GM12878 (cell line): ENCODE measurements at places on chromosomes 1 and 21.

- no peak for DNase-seq
These were observed 31.6 kb downstream of the DOP1B start for GRCh38 chr21:36188081-36188681.

DNA sequence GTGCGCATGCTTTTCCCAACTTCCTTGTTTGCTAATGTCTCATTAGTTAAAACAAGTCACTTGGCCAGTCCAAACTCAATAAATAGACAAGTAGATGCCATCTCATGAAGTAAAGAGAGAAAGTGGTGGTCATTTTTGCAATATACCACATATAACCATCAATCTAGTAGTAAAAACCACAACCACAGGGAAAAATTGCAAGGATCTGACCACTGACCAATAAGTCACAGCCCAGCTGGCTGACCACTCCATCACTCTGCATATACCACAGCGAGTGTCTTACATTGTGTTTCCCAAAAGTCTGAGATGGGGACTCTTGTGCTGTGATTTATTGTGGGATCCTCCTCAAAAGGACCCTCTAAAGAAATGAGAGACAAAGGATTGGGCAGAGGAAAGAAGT, 76.0 kb downstream of the FH start:
- no peak for DNase-seq

DNA sequence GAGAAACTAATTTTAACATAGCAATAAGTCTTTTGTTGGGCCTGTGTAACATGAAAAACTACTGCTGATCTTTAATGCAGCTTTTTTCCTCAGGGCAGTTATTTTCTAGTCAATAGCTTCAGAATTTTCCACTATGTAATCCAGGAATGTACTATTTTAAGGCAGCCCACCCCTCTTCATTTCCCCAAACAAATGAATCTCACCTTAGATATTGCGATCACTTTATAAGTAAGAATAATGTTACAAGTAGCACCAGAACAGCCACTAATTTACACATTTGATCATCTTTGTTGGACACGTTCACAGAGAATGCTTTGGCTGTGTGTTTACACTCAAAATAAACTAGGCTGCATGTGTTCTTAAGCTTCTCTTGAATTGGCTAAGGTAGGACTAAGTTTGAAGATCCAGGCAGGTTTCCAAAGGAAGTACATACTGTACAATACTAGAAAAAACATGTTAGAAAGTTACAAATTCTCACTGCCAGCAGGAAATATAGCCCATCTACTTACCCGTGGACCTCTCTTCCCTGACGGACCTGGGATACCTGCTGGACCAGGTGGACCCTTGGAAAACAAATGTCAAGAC, 41.7 kb downstream of the COL24A1 start:
- DNase-seq, result no peak

- no peak for DNase-seq
These were observed 145.5 kb downstream of the USP25 start for GRCh38 chr21:15875286-15875685.

DNA sequence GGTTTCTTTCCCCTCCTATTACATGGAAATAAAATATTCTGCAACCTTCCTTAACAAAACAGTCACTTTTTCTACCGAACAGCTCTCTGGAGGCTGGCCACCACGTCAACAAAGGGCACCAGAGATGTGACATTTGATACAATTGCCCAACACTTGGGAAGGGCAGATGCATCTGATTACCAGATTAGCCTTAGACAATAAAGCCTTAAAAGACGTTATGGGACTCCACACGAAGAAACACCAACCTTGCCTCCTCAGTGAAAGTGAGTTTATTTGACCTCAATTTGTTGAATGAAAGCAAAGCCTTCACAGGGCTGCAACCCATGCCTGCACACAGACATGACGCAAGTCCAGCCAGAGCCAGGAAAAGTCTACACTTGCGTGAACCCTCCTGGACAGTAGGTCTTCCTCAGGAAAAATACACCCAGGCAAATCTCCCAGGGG, 136.1 kb downstream of the TGFBR3 start:
- no peak for DNase-seq

DNA sequence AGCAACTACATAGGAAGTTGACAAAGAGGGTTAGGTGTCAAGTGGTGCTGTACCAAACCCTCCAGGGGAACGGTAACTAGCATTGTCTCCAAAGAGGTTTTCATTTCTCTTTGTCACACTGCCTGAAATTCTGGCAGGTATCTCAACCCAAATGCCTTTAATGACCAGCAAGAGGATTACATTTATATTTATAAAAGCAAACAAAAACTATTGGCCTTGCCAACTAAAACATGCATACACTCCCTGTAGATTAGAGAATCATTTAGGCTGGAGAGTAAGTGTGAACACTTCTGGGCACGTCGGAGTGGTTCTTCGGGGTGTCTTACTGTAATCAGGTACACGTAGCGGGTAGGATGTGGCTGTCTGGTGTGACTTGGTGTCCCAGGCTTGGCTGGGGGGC, 84.9 kb downstream of the VPS26C start:
- DNase-seq, result no peak

DNA sequence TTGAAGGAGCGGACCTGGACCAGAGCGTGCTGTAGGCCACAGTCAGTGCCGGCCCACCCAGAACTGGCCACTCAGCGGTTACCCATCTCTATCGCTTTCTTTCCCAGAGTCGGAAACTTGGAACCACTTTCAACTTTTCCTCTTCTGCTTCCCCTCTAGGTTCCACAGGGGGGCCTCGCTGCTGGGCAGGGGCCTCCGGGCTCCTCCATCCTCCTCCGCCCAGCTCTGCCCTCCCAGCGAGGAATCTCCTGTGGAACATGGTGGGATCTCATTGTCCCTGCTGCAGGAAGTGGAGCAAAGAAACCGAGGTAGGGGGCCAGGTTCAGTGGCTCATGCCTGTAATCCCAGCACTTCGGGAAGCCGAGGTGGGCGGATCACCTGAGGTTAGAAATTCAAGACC, 139.2 kb downstream of the ETS2 start:
- no peak for DNase-seq

GRCh38 chr1:112626193-112626592, 6.6 kb downstream of the CAPZA1 start:
- no peak for DNase-seq

GRCh38 chr1:33791251-33791650, 72.6 kb upstream of the HMGB4 start:
- DNase-seq, result no peak

DNA sequence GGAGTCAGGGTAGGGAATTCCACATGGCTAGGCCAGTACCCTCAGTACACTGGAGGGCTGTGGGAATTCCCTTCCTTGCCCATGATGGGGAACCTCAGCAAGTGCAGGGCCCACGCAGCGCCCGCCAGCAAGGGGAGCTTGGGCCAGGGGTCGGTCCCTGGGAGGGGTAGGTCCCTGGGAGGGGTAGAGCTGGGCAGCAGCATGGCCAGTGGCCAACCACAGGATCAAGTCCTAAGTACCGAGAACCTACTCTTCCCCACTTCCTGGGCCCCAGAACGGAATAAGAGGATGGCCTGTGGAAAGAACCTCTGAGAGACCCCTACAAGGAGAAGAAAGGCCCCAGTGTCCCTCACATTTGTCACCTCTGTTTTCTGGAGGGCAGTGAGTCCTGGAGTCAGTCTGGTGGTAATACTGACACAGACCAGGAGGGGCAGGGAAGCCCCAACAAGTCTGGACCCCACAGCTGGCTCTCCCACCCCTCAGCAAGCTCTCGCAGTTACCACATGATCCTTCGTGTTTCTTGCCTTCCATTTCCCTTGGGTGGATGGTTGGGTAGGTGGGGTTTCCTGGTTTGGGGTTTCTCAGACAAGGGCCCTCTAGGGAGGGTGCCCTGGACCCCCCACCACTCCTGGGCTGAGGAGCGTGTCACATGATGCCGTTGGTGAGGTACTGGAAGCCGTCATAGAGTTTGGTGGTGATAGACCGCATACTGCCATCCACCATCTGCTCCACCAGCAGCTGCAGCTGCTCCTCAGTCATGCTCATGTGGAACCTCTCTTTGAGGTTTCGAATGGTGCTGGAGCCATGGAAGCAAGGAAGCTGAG, 10.3 kb downstream of the ZNF687 start:
- DNase-seq, result no peak

DNA sequence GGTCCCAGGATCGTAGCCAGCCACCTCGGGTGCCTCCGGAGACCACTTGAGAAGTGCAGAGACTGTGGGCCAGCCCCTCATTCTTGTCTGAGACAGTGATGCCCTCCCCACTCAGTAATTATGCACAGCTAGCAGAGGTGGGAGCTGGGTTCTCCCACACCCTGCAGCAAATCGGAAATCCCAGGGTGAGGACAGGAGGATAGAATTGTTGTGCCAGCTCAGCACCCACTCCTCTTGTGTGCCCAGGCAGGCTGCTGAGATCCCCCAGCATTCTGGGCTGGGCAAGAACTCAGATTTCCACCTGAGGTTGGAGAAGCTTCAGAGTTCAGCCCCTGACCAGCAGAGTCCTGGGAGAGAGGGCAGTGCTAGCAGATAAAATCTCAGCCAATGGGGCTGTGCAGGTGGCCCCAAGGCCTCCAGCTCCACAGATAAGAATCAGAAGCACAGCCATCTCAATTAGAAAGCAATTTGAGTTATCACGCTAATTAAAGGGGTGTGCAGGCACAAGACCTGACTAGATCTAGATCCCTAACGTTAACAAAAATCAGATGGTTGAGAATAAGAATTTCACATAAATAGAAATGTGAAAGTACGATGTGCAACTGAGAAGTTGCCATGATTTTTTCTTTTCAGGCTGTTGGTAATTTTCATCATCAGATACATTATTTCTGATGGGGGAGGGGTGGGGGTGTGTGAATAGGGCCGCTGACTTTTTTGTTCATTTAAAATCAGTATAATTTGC, 45.5 kb upstream of the IRF2BP2 start:
- no peak for DNase-seq

DNA sequence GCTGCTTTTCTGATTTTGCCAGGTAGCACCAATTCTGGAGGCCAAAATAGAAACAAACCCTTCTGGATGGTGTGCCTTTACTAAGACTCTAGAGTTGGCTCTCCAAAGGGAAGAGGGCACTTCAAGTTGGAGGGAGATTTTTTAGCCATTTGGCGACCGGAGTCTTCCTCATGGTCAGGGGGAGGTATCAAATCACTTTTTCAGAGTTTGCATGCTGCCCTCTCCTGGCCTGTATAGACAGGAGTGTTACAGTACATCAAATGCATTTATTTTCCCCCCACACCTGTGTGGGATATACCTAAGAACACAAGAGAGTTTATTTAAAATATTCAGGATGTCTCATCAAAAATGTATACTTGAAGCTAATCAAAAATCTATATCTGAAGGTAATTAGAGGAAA, 3.2 kb downstream of the GREM2 start:
- no peak for DNase-seq

DNA sequence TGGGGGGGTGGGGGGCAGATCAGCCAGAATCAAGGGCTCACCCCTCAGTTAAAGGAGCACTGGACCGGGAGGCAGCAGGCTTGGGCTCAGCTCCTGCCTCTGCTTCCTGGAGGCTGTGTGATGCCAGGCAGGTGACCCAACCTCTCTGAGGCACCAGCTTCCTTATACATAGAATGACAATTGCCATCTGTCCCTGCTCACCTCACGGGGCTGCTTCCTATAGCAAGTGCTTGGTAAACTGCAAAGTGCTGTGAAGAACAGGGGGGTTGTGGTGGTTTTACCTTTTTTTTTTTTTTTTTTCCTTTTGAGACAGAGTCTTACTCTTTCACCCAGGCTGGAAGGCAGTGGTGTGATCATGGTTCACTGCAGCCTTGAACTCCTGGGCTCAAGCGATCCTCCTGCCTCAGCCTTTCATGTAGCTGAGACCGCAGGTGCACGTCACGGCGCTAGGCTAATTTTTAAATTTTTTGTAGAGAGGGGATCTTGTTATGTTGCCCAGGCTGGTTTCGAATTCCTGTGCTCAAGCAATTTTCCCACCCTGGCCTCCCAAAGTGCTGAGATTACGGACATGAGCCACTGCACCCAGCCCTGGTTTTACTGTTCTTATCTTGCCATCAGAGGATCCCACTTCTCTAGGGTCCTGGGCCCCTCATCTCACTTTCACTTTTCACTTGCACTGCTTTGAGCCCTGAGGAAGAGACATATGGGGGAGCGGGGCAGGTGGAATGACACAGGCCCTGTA, 11.6 kb downstream of the KCNQ4 start:
- DNase-seq, result no peak

DNA sequence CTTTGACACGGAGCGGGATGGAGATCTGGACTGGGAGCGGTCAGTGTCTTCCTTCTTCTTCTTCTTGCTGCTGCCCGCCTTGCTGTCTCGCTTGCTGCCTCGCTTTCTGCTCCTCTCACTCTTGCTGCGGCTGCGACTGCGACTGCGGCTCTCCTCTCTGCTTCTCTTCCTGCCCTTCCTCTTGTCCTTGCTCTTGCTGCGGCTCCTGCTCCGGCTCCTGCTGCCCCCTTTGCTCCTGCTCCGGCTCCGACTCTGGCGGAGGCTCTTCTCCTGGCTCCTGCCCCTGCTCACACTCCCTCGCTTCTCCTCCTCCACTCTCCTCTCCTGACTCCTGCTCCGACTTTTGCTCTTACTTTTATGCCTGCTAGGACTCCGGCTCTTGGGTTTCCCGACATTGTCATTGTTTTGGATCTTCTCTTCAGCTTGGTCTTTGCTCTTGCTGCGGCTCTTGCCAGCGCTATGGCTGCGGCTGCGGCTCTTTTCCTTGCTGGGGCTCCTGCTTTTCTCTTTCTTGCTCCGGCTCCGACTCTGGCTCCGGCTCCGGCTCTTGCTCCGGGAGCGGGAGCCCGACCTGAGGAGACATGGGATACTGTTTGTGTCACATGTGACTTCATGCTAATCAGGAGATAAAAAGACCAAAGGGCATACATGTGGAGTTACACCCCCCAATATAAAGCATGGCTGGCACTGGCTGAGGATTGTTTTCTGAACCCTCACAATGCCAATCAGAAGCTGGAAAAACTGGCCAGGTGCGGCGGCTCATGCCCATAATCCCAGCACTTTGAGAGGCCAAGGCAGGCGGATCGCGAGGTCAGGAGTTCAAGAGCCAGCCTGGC, 25.2 kb upstream of the TMEM200B start:
- DNase-seq, result no peak

DNA sequence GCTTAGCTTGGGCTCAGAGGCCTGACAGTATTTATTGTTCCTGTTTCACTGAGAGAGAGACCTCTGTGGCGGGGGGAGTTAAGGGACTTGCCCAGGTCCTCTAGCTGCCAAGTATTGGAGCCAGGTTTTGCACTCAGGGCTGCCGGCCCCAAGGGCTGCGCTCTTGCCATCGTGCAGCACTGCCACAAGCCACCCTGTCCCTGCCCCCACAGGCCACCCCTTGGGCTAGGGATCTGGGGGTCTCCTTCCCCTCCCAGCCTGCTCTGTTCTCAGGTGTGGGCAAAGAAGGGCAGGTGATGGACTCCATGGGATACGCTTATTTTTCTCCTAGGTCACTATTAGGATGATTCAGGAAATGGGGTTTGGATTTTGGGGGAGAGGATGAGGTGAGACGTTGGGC, 8.7 kb downstream of the KIAA1614 start:
- DNase-seq, result no peak
